ENCODE measurements at places on chromosomes 16 and 17.

GRCh38 chr16:11551842-11552241 is 34.9 kb downstream of the LITAF start:
- DNase-seq: no peak

- DNase-seq: no peak
These were observed 7.0 kb downstream of the CES5A start for GRCh38 chr16:55868137-55868536.

DNA sequence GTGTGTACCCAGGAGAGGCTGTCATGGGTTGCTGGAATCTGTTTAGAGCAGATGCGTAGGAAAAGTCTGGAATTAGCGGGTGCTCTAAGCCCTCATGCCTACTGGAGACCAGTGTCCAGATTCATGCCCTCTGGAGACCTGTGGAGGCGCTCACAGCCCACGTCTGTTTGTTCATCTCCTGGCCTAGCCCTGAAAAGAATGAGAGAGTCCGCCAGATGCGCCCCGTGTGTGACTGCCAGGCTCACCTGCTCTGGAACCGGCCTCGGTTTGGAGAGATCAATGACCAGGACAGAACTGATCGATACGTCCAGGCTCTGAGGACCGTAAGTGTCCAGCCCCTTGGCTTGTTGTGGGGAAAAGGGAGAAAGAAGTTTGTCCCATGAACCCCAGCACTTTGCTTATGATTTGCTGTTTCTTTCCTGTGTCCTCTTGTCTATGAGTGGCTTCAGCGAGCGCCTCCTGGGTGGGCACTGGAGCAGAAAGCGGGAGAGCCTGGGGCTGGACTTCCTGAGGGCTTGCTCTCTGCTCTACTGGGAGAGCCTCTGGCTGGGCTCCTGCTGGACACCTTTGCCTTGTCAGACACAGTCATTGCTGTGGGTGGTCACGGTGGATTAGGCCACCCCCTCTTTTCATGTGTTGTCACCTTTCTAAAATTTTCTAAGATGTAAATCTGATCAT is 35.3 kb downstream of the PRMT7 start:
- no peak for DNase-seq

DNA sequence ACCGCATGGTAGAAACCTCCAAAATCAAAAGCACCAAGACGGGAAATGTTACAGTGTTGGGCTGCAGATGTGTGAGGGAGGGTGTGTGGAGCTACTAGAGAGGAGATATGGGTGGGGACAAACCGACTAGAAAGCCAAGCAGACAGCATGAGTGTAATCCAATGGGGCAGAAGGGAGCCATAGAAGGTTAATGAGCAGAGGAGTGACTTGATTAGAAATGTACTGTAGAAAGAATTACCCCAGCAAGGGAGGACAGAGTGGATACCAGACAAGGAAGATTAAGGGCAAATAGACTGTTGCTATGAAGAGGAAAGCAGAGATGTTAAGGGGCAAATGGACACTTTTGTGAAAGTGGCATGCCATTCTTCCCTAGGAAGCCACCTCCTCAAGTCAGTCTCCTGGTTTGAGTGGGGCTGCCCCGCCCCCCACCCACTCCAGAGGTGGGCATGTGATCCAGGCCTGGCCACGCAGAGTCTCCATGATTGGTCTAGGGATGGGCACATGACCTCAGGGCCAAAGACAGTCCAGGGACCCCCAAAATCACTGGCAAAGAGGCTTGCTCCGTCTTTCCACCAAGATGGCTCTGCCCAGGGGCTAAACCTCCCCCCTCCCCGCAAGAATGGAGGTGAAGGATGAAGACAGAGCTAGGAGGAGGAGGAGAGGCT is 4.3 kb downstream of the COTL1 start:
- DNase-seq: no peak

DNA sequence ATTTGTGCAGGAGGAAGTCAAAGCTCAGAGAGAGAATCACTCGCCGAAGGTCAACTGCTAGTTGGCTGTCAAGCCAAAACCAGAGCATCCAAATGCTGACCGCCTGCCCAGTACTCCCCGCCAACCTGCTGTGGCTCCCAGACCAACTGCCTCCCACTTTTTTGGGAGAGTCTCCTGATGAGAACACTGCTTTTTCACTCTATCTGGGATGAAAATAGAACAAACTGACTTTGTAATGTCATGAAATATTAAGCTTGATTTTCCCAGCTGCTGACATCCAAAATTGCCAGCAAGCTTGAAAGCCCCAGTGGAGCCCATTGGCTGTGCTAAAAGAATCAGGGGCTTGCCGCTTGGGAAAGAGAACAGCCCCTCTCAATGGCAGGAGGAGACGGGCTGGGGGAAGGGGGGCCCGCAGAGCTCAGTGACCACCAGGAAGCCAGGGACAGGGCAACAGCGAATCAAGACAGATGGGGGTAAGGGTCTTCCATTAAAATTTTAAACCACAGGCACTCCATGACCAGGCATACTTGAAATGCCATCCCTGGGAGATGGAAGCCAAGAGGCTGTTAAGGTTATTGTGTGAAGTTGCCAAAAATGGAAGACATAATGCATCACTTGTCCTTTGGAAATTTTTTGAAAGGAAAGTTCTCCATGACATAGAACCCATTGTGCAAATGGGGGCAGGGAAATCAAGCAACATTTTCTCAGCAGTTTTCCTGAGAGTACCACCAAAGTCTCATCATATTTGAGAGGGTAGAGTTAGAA is 125.7 kb upstream of the CDH5 start:
- no peak for DNase-seq

DNA sequence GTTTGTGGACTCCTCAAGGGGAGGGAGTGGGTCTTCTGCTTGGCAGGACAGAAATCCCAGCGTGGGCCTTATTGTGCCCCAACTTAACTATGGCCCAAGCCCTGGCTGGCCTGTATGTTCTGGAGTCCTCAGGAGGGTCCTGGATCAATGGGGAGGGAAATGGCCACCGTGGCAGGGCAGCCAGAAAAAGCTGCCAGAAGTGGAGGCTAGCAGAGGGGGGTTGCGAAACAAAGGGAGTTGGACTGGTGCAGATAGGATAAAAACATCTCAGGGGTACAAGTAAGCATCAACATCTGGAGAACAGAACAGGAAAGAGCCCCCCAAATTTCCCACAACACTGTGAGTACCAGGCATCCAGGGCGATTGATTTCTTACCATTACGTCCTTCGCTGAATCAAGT is 3.7 kb upstream of the CACNG1 start:
- DNase-seq: no peak

DNA sequence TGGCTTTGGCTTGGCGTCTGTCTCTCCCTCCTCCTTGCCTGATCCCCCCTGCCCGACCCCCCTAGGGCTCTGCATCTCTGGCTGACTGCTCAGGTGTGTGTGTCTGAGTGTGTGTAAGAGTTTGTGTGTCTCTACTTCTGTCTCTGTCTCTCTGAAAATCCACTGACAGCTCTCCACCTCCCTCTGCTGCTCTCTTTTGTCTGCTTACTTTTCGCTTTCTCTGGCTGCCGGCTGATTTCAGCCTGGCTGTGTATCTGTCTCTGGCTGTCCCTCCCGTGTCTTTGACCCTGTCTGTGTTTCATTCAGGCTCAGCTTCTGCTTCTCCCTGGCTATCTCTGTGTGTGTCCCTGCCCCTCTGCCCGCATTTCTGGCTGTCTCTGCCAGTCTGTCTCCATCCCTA is 3.8 kb upstream of the SPEM1 start:
- no peak for DNase-seq

GRCh38 chr16:87822108-87822970 is 47.0 kb downstream of the SLC7A5 start:
- DNase-seq: no peak

DNA sequence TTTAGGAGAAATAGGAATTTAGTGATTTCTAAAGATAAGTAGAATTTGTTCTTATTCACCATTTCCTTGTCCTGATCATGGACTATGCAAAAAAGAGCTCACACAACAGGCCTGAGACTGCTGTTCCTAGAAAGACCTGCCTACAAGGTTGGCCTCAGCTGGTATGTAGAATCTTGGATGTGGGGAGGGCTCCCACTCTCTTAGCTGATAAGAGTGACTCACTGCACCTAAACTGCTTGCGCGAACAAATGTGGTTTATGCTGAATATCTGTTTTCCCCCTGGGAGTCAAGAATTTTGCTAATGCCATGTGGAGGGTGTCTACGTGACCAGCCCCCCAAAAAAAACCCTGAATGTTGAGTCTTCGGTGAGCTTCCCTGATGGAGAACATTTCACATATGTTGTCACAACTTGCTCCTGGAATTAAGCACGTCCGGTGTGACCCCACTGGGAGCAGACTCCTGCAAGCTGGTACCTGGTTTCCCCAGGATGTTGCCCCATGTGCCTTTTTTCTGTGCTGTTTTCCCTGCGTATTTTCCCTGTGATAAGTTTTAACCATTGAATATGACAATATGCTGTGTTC is 68.8 kb upstream of the HSBP1 start:
- DNase-seq: no peak

DNA sequence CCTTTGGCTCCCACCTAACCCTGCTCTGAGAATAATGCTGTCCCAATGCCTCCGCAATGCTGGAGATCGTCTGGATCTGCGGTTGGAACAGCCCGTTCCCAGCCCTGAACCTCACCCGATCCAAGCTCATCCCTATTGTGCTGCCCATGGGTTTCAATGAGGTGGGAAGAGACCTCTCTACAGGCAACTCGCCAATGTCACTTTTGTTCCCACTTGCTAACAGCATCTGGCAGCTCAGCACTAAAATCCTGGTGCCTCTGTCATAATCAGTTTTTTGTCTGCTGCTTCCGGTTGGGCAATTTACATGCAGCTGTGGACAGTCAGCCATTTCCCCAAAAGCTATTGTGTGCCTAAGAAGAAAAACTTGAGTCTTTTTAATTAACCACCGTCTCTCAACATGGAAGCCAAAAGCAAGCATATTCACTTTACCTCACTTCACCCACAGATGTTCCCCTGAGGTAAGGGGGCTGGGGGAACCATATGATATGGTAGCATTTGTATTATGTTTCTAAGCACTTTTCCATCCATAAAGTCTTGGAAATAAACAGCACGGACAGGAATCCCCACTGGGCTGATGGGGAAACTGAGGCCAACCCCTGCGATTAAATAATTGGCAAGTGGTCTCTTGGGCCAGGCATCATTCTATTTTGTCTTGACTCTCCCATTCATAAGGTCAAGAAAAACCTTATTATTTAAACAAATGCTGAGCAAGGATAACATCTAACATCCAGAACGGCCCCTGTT is 159.2 kb upstream of the CDH5 start:
- no peak for DNase-seq

DNA sequence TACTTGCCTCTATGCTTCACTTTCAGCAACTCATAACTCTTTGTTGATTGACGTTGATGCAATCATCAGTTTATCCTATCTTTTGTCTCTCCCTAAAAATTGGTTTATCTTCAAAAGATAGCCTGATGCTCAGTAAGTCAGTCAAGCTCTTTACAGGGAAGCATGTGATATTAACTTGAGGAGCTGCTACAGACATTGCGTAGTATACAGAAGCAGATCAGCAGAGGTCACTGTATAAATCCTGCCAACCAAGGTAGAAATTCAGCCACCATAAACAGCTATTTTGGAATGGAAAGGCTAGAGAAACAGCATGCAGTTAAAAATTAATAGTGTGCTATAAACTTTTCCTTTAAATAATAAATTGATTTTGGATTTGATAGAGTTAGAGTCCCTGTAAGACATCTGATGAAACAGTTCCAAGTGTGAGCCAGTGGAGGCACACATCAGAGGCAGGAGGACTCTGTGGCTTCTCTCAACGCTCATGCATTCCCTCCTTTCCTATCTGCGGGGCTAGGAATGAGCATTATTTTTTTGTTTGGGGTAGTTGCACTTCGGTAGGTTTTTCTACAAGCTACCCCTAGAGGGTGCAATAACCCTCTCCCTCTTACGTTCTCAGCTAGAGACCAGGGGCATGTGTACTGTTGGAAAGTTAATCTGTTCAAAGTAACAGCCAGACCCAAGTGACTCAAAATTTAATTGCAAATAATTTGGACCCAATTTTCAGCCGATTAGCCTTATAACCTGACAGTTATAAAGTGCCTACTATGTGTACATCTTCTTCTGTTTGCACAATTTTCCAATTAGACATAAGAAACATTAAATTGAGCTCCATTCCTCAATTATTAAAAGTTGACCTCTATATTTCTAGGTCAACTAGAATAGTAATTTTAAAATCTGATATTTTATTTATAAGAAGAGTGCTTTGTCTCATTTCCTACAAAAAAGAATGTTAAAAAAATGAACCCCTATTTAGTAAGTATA is 647.7 kb upstream of the SOX9 start:
- no peak for DNase-seq

- no peak for DNase-seq
These were observed 366.3 kb upstream of the XYLT1 start for GRCh38 chr16:17836868-17837602.

DNA sequence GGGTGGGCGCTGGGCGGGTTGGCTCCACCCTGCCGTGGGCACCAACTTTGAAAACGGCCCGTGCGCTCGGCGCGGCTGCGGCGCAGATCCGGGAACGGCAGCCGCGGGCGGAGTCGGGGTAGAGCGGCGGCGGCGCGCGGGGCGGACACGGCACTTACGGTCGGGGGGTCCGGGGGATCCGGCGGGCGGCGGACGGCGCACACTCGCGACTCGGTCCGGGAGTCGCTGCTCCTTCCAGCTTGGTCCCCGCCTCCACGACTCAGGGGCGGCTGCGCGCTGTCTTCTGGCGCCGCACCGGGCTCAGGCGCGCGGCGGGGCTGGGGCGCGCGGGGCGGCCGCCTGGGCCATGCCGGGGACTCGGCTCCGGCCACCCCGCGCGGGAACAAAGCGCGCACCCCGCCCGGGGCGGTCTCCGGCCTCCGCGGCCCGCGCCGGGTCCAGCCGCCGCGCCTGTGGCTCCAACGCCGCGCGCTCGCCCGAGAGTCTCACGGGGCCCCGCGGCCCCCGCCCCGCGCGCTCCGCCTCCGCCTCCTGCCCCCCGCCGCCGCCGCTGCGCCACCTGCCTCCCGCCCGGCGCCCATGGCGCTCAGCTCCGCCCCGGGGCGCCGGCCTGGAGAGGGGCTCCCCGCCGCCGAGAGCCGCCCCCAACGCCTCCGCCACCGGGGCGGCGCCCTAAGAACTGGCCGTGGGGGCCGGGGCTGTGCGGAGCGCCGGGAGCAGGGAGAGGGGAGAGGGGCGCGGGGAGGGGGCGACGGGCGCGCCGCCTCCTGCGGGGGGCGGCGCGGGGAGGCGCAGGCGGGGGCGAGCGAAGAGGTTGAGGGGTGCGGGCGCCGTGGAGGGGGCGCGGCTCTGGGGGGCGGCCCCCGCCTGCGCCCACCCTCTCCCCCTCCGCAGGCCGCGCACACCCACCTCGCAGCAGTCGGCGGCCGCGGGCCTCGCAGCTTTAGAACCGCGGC is 35.9 kb downstream of the CBFA2T3 start:
- no peak for DNase-seq

All from liver (tissue), 10 donors.